ENCODE measurements at places on chromosomes 4 and X.

GRCh38 chrX:17525266-17525665, 150.3 kb downstream of the NHS start:
- no peak for DNase-seq

- no peak for DNase-seq
These were observed 279.0 kb downstream of the HS3ST1 start for GRCh38 chr4:11149612-11150259.

DNA sequence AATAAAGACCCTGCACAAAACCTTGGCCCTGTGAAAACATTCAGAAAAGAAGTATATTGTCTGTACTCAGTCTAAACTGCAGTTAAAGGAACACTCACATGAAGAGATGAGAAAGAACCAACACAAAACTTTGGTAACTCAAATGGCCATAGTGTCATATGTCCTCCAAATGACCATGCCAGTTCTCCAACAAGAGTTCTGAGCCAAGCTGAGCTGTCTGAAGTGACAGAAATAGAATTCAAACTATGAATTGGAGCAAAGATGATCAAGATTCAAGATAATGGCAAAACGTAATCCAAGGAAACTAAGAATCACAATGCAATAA, 739.3 kb upstream of the NDST4 start:
- no peak for DNase-seq

GRCh38 chr4:182533964-182534363, 290.8 kb downstream of the TENM3 start:
- DNase-seq = no peak

GRCh38 chr4:3376266-3376665, 65.5 kb upstream of the HGFAC start:
- DNase-seq = no peak

- DNase-seq = no peak
These were observed 111.7 kb downstream of the HMX1 start for GRCh38 chr4:8759987-8760386.

- no peak for DNase-seq
These were observed 118.6 kb downstream of the CPXCR1 start for GRCh38 chrX:88865634-88866033.

DNA sequence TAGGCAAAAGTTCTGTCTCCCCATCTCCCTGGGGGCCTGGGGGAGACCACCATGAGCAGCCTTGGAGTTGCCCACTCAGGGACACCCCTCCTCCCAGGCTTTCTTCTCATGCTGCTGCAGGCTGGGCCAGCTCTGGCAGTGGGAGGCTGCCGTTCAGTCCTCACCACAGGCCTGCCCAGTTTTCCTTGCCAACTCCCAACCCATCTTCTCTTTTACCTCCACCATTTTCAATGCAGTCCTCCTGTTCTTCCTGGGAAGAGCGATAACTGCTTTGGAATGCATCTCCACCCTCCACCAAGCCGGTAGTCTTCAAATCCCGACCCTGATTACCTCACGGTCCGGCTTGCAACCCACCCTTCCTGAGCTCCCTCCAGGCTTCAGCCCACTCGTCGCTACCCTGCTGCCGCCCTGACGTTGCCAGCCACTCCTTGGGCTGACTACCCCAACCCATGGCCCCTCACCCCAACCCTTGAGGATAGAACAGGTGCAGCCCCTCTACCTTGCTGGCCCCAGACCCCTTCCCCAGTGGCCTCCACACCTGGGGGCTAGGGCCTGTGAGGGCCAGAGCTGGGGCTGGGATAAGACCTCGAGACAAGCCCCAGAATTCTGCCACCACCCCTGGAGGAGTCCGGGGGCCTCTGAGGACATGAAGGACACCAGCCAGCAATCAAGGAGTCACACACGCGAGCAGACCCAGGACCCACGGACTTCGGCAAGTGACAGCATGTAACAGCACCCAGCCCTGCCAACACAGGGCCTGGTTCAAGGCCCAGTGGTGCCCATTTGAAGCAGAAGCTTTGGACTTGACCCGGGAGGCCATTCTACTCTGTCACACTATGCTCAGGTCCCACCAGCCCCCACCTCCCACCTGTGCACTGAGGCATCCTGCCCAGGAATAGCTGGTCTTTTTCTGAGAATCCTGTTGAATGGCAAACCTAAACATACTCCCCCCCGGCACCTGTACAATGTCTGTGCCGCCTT, 9.2 kb downstream of the WDR1 start:
- DNase-seq = no peak

- no peak for DNase-seq
These were observed 84.3 kb downstream of the DCAF8L2 start for GRCh38 chrX:27674491-27674890.

All from stimulated activated naive CD4-positive, alpha-beta T cell (primary cell).